EL (cell line): ENCODE measurements at places on chromosomes 5 and 9.
A peak's percentile ranks its signal among the peaks of the same experiment; 100 is the strongest.

- peak; percentile 100 for DNase-seq
Observed at GRCh38 chr9:127561491-127562278, 50.4 kb upstream of the STXBP1 start.

DNA sequence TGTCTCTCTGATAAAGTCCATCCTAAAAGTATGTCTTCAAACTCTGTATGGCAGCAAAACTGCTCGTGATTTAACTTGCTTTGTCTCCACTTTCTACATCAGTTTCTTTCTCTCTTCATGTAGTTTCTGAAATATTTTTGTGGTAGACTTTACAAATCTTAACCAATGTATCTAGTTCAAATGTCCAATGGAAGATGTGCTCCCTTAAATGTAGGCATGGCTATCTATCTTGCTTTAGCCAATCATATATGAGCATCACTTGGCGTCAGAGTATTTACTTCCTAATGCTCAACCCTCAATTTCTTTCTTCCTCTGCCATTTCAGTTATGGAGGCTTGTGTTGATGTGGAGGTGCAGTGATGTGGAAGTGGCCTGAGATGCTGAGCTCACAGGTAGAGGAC, 206.1 kb upstream of the ZNF608 start:
- DNase-seq = no peak

DNA sequence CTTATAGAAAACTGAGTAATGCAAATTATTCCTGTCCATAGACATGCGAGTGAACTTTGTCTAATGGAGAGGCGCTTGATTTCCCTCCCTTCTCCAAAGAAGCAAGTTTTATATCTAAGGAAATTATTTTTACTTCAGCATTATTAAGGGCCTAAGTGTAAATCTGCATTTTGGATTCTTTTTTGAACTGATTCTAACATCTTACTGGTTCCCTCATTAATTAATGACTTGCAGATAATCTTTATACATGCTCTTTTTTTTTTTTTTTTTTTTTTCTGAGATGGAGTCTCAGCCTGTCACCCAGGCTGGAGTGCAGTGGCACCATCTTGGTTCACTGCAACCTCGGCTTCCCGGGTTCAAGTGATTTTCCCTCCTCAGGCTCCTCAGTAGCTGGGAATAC, 209.5 kb downstream of the TLE4 start:
- DNase-seq = no peak

DNA sequence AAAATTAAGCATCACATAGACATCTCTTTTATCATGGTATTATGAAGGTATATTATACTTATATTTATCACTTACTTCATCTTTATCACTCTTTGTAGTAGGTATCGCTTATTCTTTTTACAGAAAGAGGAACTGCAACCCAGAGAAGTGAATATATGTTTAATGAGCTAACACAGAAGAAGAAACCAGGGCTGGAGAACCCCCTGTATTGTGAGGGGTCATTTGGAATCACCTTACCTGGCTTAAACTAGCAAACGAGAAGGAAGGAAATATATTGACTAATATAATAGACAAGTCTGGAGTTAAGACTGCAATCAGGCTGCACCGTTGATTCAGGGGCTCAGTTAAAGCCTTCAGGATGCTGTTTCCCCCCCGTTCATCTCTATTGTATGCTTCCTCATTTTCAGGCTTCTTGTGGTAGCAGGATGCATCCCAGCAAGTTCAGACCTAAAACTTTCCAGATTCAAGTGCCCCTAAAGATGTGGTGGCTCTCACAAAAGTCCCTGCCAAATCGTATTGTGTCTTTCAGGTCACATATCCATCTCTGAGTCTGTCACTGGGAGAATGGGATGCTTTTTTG, 146.4 kb downstream of the GCNT1 start:
- DNase-seq = no peak

- no peak for DNase-seq
Observed at GRCh38 chr9:107815782-107816560, 326.4 kb upstream of the KLF4 start.

GRCh38 chr9:93586290-93587057, 10.1 kb downstream of the PHF2 start:
- DNase-seq = no peak

- no peak for DNase-seq
Observed at GRCh38 chr5:92874790-92875189, 706.2 kb downstream of the NR2F1-AS1 start.

- no peak for DNase-seq
Observed at GRCh38 chr5:6750951-6751685, 37.9 kb downstream of the TENT4A start.

DNA sequence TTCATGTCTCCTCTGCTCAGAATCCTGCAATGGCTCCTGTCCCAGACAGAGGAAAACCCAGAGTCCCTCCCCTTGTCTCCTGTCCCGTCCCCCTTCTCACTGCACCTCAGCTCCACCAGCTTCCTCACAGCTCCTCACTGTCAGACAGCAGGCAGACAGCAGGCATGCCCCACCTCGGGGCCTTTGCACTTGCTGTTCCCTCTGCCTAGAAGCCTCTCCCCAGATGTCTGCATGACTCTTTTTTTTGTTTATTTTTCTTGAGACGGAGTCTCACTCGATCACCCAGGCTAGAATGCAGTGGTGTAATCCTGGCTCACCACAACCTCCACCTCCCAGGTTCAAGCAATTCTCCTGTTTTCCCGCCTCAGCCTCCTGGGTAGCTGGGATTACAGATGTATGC, 8.8 kb upstream of the SLC6A7 start:
- peak; percentile 63 for DNase-seq

GRCh38 chr5:149410721-149411432, 31.8 kb upstream of the IL17B start:
- DNase-seq = no peak

DNA sequence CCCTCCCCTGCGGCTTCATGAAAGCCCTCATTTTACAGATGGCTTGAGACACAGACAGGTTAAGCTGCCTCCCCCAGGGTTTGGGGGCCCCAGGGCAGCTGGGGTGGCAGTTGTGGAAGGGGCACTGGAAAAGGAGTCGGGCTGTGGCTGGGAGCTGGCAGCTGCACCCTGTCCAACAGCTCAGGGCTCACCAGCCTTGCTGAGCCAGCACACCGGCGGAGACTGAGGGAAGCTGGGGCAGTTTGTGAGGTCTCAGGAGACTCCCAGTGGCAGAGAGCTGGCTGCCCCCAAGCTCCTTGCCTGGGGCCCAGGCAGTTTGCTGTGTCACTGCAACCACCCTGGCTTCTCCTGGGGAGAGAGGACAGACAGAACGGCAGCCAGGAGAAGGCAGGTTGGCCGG, 34.8 kb upstream of the RAPGEF1 start:
- no peak for DNase-seq

GRCh38 chr9:124045076-124045829, 33.7 kb downstream of the LHX2 start:
- no peak for DNase-seq

- no peak for DNase-seq
Observed at GRCh38 chr9:125971050-125971449, 223.9 kb downstream of the PBX3 start.

GRCh38 chr5:42751044-42751443, 5.6 kb upstream of the CCDC152 start:
- DNase-seq = no peak

DNA sequence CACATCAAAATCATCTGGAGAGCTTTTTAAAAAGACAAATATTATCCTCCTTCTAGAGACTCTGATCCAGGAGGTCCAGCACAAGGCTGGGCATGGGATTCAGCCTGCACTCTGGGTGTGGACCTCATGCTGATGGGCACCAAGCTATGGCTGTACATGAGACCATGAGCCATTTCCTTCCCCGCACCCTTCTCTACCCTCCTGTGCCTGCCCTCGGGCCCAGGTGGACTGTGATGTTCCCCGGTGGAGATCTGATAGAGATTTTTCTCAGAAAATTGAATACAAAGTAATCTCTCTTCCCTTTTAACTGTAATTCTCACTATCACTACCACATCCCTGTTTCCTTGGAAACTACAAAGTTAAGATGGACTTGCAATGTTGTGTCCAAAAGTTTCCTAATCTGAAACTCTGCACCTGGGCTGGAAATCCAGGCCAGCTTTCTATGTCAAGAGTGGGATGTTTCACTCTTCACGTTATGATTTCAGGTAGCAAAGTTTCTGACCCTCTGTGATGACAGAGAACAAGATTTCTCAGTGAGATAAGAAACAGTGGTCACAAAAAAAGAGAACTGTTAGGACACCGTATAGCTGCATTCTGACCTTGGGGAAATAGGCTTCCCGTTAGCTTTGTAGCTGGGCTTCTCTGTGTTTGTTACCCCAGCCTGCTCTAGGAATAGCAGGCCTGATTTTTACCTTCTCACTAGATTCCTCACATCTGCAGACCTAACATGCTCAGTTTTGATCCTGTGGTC, 11.5 kb downstream of the SFXN1 start:
- no peak for DNase-seq

- DNase-seq = peak; percentile 76
Observed at GRCh38 chr5:142246258-142246657, 78.6 kb downstream of the SPRY4 start.

DNA sequence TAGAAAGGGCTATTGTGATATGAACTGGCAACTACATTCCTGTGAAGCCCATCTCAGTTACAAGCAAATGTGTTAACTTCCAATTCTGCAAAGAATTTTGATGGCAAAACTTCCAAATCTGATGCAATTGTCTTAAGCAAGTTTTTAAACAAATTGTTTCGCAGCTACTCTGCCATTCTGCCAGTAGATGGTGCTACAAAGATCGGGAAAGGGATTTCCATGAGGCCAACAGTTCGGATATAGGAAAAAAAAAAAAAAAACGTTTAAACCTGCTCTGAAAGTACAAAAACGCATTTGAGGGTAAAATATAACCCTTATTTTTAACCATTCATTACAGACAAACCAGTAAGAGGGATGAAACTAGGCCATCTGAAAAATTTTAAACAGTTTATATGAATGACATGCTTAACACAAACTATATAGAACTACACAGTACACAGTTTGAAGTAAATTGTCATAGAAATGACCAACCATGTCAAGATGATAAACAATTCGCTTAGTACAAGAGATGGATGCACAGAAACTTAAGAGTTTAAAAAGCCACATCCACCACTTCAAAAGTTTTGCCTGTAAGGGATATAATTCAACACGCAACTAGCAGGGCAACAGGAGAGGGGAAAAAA, 2.2 kb downstream of the HNRNPA0 start:
- peak; percentile 75 for DNase-seq

DNA sequence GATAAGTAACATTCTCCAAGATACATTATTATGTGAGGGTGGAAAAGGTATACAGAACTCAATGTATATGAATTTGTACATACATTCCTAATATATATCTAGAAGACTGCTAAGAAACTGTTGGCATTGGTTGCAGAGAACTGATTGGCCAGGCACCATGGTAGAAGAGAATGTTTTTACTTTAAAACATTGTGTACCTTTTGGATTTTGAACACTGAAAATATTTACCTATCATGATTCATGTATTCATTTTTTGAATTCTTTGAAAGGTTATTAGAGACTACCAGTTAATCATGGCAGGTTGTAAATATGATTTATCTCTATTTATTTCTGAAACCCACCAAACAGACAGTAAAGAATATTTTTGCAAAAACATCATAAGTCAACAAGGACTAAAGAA, 41.2 kb upstream of the ADRB2 start:
- DNase-seq = no peak

DNA sequence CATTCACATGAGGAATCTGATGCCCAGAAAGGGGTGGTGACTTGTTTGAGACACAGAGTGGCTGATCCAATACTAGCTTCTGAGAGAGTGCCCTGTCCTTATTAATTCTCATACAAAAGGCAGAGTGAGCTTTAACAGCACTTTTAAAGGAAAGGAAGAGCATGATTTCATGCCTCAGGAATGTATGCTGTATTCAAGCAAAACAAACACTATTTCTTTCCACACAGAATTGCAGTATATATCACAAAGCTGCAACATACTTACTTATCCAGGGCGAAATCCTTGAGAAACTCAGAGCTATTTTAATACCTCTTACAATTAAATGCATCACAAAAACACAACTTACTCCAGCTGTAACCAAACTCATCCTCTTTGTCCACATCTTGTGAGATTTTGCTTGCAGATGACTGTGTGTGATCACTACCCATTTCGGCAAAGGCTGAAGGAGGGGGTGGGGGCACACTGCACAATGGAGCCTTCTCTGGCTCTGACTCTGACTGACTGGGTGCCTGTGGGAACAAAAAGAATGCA, 139.8 kb downstream of the MPDZ start:
- DNase-seq = peak; percentile 88

- no peak for DNase-seq
Observed at GRCh38 chr5:154587123-154588026, 109.3 kb upstream of the HAND1 start.

DNA sequence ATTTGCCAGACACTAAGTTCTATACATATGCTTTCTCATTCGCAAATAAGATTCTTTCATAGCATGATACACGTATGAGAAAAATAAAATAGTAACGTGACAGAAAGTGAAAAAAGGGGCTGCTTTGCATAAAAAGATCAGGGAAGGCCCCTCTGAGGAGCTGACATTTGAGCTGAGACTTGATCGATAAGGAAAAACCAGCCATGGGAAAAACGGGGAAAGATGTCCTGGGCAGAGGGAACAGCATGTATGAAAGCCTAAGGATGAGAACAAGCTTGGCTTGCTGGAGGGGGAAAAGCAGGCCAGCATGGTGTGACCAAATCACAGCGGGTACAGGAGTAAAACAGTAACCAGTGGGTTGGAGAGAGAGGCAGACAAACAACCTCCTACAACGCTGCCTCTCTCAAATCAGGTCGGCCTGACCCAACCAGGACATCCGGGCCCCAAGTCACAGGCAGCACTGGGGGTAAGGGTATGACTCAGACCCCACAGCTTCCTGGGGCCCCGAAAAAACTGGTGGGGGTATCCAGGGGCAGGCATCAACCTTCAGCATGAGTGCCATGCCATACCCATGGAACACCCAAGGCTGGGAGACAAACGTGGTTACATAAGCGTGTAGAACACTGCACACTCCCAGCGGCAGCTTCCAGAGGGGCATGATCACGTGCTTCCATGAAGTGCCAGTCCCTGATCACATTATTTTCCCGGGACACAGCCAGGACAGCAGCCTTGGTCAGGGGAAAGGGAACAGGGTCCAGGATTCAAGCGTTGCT, 2.2 kb downstream of the TNIP1 start:
- DNase-seq = no peak

DNA sequence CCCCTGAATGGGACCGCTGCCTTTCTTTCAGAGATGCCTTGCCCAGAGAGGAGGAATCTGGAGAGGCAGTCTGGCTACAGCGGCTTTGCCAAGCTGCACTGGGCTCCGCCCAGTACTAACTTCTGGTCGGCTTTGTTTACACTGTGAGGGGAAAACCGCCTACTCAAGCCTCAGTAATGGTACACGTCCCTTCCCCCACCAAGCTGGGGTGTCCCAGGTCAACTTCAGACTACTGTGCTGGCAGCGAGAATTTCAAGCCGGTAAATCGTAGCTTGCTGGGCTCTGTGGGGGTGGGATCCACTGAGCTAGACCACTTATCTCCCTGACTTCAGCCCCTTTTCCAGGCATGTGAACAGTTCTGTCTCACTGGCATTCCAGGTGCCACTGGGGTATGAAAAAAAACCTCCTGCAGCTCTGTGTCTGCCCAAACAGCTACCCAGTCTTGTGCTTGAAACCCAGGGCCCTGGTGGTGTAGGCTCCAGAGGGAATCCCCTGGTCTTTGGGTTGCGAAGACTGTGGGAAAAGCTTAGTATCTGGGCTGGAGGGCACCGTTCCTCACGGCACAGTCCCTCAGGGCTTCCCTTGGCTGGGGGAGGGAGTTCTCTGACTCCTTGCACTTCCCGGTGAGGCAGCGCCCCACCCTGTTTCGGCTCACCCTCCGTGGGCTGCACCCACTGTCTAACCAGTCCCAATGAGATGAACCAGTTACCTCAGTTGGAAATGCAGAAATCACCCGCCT, 171.2 kb downstream of the CWC27 start:
- peak; percentile 48 for DNase-seq
